ENCODE measurements at places on chromosomes 6 and 20. TPM values are rescaled to one million over a fixed set of nuclear protein-coding genes. Genes with fewer than 3 reads are reported as not detected.

The SNAP25 gene
- 26.1 TPM for polyA plus RNA-seq

The FAXC gene
- 3.1 TPM for polyA plus RNA-seq

The SLC24A3 gene
- polyA plus RNA-seq, result 2.0 TPM

The SOX18 gene
- 0.59 TPM for polyA plus RNA-seq

Measured in adrenal gland (tissue), 19 donors.